ENCODE measurements at places on chromosomes 7 and 10.

- no peak for DNase-seq
Observed at GRCh38 chr7:155811895-155812761, at the start of gene SHH. SHH (minus strand) TSS chr7:155812463; CDS start chr7:155812122, 341 bp downstream.

DNA sequence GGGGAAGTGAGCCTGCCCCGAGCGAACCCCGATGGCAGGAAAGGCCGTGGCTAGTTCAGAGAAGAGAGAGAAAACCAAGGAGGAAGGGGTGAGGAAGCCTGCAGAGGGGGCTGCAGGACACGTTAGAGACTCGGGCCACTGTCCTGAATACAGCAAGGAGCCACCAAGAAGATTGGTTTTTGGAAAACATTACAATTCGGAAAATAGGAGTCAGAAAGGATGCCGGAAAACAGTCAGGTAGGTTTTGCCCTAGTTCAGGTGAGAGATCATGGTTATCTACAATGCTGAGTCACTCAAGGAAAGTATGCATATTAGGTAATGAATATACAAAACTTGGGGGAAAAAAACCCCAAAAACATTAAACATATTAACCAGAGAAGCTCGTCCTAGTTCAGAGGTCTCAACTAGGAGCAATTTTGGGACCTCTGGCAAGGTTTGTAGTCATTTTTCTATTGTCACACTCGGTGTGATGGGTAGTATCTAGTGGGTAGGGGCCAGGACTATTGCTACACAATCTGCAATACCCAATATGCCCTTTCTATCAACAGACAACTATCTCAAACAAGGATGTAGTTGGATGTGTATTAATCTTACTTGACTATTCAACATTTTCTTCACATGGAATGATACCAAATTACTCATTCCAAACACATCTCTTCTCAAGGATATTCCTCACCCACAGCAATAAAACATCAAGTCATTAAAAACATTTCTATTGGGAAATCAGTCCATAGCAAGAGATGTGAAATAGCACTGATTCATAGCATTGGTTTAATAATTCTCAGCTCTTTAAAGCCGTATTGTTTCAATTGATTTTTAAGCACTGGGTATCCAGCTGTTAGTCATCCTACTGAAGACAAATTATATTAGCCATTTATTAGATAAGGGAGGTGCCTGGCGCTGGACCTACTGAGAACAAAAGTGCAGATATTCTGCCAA is 74.4 kb upstream of the RSU1 start:
- DNase-seq, result no peak

DNA sequence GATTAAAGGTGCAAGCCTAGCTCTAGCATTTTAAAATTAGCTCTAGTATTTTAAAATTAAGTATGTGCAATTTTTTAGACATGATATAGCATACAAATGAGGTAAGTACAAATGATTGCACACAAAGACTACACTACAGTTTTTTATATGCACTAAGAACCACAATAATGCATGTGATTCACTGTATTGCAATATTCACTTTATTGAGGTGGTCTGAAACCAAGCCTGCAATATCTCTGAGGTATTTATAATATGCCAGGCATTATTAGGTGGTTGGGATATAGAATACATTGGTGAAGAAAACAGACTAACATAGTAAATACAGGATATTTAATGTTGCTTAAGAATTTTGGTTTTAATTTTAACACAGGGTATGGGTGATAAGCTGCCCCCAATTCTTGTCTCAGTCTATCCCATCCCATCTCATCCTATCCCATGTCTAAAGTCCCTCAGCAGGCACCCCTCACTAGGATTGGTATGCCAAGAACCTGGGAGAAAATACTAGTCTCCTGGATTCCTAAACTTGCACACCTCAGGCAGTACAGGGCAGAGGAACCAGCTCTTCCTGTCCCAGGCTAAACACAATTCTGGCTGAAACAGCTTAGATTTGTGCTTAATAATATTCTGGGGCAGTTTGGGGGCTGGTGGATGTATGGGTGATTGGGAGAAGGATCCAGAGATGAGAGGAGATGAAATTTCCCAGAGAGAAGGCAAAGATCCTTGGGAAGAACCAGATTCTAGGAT is 90.4 kb downstream of the HIPK2 start:
- no peak for DNase-seq

- no peak for DNase-seq
Observed at GRCh38 chr7:44348851-44349781, 23.7 kb upstream of the CAMK2B start.

DNA sequence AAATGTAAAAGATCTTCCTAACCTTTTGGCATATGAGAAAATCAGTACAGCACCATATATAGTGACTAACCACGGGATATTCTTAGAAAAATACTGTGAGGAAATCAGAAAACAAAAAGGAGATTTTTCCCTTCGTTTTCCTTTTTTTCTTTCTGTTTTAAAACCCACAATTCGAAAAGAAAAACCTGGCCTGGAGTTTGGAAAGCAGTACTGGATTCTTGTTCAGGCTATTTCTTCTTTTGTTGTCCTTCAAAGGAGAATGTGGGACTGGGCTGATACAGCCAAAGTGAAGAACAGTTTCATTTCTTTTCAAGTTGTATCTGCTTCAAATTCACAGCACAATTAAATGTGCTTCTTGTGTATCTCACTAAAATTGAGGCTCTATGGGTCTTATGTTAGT is 156.8 kb upstream of the PHYHIPL start:
- no peak for DNase-seq

- DNase-seq, result no peak
Observed at GRCh38 chr7:42224391-42225003, 12.5 kb downstream of the GLI3 start.
